Activated naive CD8-positive, alpha-beta T cell treated with anti-CD3 and anti-CD28 coated beads for 36 hours (primary cell): ENCODE measurements at places on chromosomes 7 and 10. TPM values are rescaled to one million over a fixed set of nuclear protein-coding genes. Genes with fewer than 3 reads are reported as not detected.

DNA sequence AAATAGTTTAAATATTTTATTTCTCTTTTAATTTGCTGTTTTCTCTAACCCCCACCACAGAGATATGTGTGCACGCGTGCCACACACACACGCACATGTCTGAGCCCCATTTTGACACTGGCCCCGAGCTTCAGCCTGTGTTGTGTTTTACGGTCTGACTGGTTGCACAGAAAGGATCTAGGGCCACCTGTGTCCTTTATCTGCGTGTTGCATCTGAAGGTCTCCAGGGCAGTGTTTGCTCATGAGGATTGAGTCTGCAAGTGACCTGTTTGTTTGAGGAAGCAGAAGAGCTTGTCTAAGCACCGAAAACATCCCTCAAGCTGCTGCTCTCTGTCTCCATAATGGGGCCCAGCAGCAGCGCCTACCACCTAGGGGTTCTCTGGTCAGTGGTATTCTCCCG, 266.4 kb upstream of the LYZL1 start:
- DNase-seq = no peak

- no peak for DNase-seq
Measured at GRCh38 chr10:59354434-59354833, 7.9 kb downstream of the FAM13C start.

ZCWPW1 gene
- total RNA-seq = 3.0 TPM

FOXI2 gene
- not detected for total RNA-seq
